Dermis blood vessel endothelial cell (primary cell): ENCODE measurements at places on chromosomes 11 and 22.

GRCh38 chr11:66001942-66002647 lies at the start of the genes BANF1 and EIF1AD:
Gene BANF1 (plus strand): TSS chr11:66002503. CDS start chr11:66003251, 748 bp downstream.
Gene EIF1AD (minus strand): TSS chr11:66002157. CDS start chr11:66000389, 1,768 bp downstream.
- DNase-seq: peak; percentile 99

GRCh38 chr22:44520465-44521094 lies 22.5 kb upstream of the RTL6 start:
- DNase-seq: no peak

- peak; percentile 66 for DNase-seq
Observed at GRCh38 chr11:122209619-122210366, 93.8 kb upstream of the BLID start.

DNA sequence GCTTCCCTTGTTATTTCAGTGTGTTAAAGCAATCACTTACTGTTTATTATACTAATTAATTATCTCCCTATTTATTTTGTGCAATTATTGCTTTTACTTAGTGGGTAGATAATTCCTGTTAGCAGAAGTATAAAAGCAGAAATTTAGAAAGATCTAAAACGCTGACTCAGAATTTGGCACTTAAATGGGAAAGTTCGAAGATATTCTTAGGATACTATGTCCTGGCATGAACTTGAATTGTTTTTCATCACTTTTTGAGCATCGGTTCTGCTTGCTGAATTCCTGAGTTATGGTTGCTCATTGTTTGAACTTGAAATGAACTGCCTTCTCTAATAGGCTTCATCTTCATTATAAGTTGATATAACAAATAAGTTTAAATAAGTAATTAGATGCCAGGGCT lies 325.4 kb downstream of the JRKL start:
- DNase-seq: no peak

- no peak for DNase-seq
Observed at GRCh38 chr22:27601195-27601594, 200.4 kb downstream of the MN1 start.

GRCh38 chr11:70421123-70421522 lies 22.8 kb downstream of the CTTN start:
- no peak for DNase-seq

- DNase-seq: no peak
Observed at GRCh38 chr11:130553306-130553705, 104.9 kb downstream of the ADAMTS15 start.

GRCh38 chr11:88213406-88213805 lies 38.2 kb upstream of the RAB38 start:
- no peak for DNase-seq

GRCh38 chr11:87038235-87038977 lies 672 bp downstream of the TMEM135 start:
- DNase-seq: peak; percentile 17

DNA sequence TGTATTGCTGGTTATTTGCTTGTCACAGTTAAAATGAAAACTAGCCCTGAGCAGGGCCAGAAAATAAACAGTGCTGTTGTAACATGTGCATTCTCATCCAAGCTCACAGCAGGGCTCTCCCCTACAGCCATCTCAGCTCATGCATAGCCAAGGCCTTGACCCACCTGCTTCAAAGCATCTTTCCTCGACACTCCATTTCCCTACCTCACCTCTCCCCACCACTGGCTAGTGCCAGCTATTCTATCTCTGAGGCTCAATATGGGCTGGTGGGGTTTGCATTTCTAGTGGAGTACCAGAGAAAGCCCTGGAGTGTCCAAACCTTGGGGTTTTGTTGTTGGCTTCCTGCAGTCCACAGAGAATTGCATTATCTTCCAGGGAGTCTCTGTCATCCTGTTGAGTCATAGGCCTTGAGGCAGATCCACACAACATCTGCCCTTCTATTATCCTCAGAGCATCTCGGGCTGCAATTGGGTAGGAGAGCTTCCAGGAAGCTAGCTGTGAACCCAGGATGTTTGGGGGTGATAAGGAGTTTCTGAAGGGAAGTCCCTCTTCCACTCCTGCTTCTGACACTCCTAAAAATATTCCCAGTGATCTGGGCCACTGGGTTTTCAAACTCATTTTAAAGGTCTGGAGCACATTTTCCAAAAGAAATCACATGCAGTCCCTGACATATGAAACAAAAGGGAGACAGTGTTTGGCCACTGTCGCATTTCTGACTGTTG lies 36.1 kb upstream of the AMOTL1 start:
- DNase-seq: peak; percentile 61

DNA sequence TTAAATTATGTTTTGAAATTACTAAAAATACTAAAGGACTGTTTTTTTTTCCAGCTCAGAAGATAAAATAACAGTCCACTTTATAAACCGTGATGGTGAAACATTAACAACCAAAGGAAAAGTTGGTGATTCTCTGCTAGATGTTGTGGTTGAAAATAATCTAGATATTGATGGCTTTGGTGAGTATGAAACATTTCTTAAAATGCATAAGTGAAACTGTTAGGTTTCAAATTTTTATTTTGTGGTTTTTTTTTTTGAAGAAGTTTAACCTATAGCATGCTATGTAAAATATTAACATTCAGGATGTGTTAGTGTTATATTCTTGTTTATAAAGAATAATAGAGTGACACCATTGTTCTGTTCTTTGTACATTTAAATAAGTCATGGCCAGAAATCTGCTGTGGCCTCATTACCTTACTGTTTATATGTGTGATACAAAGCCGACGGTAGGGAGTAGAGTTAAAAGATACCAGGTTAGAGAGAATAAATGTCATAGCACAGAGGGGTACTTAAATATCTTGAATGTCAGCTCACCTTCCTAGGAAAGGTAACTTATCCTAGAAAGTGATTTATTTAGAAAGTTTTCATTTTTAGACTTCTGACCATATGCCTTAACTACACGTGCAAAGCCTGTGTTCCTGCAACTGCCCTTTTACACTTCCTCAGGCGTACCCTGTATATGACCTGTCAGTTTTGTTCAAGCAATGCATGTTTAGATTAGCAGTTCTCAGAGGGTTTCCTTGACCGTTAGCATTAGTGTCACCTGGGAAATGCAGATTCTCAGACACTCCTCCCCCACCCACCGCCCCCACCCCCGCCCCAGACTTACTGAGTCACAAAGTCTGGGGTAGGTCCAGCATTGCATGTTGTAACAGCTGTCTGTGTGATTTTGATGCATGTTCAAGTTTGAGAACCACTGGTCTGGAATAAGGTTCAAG lies 6.3 kb downstream of the FDX1 start:
- DNase-seq: no peak

- no peak for DNase-seq
Observed at GRCh38 chr11:78339945-78340344, 77.7 kb downstream of the GAB2 start.

- no peak for DNase-seq
Observed at GRCh38 chr11:1041471-1041870, 5.0 kb upstream of the MUC6 start.

GRCh38 chr11:38503876-38504275 lies 1905.8 kb upstream of the RAG2 start:
- DNase-seq: no peak

DNA sequence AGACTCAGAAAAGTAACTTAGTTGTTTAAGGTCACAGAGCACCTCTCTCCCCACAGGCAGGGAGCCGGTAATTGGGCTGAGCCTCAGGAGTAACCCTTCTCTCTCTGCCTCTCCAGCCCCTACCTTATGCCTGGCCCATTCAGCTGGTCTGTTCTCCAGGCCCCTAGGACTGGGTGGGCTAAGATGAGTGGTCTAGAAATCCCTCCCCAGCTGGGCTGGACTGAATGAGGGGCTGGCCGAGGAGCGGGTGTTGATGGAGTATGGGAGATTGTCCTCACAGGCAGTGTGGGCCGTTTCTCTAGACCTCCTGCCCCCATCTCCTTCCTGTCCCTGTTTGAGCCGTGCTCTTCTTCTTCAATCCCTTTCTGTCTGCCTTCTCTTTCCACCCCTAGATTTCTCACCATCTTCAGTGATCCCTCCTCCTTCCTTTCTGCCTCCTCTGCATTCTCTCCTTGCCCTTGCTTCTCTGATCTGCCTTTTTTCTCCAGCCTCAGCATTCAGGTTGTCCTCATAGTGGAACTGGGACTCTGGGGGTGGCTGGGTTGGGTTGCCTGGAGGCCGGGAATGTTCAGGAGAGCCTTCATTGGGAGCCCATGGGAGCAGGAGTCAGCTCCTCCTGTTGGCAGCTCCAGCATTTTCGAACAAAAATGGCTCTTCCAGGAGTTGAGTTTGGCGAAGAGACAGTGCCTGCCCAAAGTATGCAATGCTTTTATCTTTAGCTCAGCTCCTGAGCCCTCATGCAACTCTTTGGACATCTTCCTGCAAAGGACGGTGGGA lies 7.6 kb downstream of the ST3GAL4 start:
- no peak for DNase-seq

- DNase-seq: no peak
Observed at GRCh38 chr11:60859616-60860250, 4.0 kb upstream of the PTGDR2 start.

- no peak for DNase-seq
Observed at GRCh38 chr11:111153194-111153593, 92.3 kb upstream of the POU2AF2 start.

GRCh38 chr11:14242187-14242586 lies 116.8 kb downstream of the RRAS2 start:
- peak; percentile 18 for DNase-seq

DNA sequence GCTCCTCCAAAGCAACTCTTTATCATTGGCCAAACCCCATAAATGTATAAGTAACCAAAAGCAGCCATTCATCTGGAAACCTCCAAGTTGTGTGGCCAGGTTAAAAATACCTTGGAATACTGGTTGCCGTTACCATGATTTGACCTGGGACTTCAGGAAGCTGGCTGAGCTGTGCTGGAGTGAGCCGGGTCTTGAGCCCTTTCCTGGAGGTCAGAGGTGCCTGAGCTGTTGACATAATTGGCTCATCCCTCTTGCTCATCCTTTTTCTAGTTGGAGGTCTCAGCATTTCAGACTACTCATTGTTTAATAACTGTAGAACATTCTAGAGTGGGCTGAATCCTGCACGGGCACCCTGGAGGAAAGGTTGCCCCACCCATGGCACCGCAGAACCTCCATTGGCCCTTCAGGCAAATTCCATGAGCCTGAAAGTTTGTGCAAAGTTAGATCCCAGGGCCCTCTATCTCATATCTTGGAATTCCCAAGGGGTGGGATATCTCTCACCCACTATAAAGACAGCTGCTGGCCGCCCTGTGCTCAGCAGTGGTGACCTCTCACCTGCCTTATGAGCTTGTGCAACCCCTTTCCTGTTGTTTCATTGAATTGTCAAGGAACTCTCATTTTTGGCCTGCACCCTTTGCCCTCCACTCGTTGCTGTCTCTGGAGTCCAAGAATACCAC lies 77.0 kb downstream of the C22orf31 start:
- no peak for DNase-seq

- peak; percentile 30 for DNase-seq
Observed at GRCh38 chr11:76674517-76675400, 4.2 kb upstream of the LRRC32 start.

DNA sequence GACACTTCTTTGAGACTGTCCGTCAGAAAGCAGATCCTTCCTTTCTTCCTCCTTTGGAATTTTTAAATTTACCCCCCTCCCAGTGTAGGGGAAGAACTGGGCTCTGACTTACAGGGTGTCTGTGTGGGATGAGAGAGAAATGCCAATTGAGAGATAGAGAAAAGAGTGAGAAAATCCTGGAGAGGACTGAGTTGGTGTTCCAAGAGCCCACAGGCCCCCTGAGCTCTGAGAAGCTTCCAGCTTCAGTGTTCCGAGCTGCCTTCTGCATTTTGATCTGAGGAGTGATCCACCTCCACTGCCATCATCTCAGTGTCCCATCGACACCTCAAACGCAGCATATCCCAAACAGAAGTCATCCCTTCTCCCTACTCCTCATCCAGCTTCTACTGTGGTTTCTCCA lies 70.7 kb upstream of the GRK3 start:
- DNase-seq: no peak

GRCh38 chr22:49967706-49968208 lies 7.2 kb downstream of the PIM3 start:
- DNase-seq: peak; percentile 33

- no peak for DNase-seq
Observed at GRCh38 chr11:110182886-110183285, 89.7 kb downstream of the ZC3H12C start.

- no peak for DNase-seq
Observed at GRCh38 chr22:17874231-17874905, 100.1 kb upstream of the BID start.

GRCh38 chr11:46537537-46538295 lies 56.1 kb downstream of the AMBRA1 start:
- peak; percentile 91 for DNase-seq

DNA sequence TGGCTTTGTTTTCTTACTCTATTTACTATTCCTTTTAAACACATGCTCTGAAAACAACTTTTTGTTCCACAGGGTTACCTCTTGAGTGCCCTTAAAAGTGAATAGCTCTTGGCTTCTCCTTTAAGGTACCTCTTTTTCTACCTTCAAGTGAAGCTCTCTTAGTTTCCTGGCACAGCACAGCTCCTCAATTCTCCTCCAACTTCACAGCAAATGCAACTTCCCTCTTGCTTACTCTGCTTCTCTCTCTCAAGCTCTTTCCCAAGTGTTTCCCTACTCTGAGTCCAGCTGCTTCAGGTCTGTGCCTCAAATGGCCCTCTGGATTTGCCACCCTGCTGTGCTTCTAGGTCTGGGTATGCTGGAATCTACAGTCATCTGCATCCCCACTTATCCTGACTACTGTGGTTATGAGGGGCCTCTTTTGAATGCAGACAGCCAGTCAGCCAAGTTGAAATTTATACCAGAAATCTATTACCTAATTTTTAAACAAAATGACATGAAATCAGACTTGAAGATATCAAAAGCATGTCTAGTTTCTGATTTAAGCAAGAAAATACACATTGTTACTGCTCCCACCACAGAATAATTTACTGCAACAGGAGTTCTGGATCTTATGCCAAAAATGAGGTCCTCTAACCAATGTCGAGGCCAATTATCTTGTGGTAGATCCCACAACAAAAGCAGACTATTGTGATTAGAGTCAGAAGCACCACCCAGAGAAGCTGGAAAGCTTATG lies 371.1 kb downstream of the SOX6 start:
- DNase-seq: no peak

GRCh38 chr22:43426816-43427215 lies 15.0 kb downstream of the MPPED1 start:
- DNase-seq: no peak

DNA sequence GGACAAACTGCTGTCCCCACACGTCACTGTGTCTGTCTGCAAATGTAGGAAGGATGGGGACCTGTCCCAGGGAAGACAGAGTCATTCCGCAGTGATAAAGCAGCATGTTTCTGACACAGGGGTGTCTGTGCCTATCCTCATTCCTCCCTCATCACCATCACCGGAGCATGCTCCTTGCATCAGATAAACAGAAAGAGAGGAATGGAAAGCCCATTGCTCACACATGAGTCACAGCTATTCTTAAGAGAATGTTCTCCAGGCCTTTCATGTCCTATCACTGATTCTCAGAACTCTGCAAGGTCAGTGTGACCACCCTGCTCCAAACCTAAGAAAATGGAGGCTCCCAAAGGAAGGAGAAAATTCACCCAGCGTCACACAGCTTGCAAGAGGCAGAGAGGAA lies 38.9 kb downstream of the ZNF195 start:
- peak; percentile 46 for DNase-seq

GRCh38 chr22:44326491-44326885 lies 13.7 kb upstream of the SHISAL1 start:
- no peak for DNase-seq
